Naive thymus-derived CD8-positive, alpha-beta T cell (primary cell): ENCODE measurements at places on chromosomes 7 and 10.
A peak's percentile ranks its signal among the peaks of the same experiment; 100 is the strongest.

GRCh38 chr7:13749636-13750035 is 239.8 kb downstream of the ETV1 start:
- no peak for DNase-seq

GRCh38 chr10:2282202-2282601 is 544.9 kb upstream of the ADARB2 start:
- no peak for DNase-seq

- DNase-seq: no peak
These were observed 73.3 kb upstream of the AGK start for GRCh38 chr7:141477865-141478264.

GRCh38 chr10:44991571-44991970 is 9.2 kb upstream of the ZNF22 start:
- no peak for DNase-seq

- no peak for DNase-seq
These were observed 21.1 kb downstream of the ZNF282 start for GRCh38 chr7:149216402-149216801.

DNA sequence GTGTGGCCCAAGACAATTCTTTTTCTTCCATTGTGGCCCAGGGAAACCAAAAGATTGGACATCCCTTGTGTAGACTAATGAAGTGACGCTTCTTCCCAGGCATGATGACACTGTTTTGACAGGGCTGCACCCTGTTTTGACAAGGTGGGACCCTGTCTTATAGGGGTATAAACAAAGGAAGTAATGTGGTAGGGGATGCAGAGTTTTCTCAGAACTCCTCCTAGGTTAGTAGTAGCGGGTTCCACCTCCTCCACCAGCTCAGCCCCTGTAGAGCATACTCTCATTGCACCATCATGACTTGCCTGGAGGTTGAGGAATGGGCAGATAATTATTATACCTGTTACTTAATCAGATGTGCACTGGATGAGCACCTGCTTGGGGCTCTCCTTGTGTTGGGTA is 123.1 kb downstream of the CCNY start:
- DNase-seq: peak; percentile 28

DNA sequence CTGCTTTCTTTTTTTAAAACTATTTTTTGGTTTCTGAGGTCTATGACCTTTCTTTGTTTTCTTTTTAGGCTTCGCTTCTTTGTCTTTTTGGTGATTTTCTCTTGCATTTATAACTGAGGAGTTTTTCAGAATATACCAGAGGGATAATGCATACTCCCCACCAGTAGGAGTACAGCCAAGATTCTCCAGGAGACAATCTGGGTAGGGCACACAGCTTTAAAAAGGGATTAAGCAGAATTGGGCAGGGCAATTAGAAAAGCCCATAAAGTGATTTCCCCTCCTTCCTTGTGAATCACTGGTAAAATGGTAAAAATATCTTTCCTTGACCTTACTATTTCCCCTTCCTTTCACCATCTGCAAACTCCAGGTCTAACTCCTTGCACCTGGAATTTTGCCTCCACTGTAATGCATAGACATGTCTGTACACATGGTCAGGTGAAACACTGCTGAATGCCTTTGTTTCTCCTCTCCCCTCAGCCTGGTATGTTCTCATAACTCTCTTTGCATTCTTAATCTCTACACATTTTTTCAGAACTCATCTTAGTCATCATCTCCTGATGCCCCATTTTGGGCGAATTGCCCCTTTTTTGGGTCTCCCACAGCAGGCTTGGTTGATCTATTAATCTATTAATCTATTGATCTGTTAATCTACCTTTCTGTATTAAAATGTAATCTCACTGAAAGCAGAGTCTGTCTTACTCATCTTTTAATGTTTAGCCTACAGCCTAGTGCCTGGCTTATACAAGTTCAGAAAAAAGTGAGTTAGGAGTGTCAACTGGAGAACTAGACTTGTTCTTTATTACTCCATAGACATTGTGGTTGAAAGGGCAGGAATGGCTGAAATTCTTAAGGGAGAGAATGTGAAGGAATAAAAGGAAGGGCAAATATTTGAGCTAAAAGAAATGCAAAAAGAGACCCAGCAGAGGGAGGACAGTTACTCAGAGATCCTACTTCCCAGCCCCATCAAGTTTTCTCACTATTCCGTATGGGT is 64.6 kb downstream of the MDFIC start:
- no peak for DNase-seq

DNA sequence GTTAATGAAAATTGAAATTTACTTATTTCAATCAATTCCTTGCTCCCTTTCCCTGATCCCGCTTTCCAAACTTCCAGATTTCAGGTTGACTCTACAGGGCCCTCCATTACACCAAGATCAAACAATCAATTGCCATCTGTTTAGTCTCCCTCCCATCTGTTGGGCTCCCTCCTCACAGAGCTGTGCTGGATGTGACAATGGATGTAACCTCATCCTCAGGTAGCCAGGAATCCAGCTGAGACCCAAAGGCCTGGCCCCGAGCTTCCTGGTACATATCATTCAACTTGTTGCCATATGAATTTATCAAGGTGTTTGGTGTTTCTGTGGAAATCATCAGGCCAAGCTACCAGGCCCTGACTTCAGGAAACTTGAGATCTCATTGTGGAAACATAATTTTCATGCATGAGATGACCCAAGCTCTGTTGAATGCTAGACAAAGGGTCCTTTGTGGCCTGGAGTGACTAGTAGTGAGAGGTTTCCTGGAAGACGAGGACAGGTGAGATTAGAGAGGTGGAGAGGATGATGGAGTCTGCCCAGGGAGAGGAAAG is 148.6 kb upstream of the PDE1C start:
- no peak for DNase-seq

GRCh38 chr10:70647086-70647485 is 25.2 kb upstream of the ADAMTS14 start:
- no peak for DNase-seq

DNA sequence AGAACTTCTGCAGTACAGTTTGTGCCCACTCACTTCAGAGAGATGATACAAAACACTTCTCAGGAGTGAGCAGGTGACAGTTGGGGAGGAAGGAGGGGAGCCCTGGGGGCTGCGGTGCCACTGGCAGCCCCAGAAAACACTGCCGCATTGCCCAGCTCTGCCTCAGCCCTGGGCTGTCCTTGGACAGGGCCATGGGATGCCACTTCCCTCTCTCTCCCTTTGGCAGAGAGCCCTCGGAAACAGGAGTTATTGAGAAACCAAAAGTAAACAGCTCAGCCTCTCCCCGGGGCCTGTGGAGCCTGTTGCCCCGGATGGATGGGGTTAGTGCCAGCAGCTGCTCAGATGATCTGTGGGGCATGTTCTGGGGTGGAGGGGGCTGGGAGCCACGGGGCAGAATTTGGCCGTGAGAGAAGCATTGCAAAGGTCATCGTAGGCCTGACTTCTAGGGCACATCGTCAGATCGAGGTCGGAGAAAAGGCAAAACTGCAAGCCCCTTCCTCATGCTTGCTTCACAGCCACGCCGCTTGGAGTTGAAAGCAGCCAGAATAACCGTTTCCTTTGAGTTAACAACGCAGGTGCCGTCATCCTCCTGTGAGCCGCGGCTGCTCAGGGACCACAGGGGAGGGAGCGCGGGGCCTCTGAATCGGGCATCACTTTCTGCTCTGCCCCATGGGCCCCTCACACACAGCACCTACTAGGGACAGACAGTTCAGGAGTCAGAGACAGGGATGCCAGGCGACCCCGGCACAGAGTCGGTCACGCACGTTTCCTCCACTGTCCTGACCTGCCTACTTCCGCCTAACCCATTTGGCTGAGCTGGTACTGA is 256.4 kb downstream of the CAMK1D start:
- peak; percentile 40 for DNase-seq

- DNase-seq: no peak
These were observed 19.7 kb downstream of the CALML5 start for GRCh38 chr10:5479481-5480161.

GRCh38 chr10:69802424-69803161 is 887 bp downstream of the COL13A1 start:
- no peak for DNase-seq

DNA sequence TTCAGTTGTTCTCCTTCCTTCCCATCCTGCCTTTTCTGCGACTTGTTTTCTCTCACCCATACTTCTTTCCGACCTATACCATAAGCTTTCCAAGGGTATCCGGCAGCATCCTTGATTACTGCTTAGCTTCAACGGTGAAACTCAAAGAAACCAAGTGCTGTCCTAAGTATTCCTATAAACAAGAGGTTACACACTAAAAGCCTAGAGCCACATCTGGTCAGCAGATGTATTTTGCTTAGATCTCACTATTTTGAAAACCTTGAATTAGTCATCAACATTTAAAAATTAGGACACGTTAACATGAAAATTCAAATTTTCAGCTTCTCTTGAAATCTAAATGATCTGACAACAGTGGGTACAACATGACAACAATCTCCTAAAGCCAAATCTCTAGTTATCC is 20.0 kb downstream of the ARHGAP21 start:
- no peak for DNase-seq

DNA sequence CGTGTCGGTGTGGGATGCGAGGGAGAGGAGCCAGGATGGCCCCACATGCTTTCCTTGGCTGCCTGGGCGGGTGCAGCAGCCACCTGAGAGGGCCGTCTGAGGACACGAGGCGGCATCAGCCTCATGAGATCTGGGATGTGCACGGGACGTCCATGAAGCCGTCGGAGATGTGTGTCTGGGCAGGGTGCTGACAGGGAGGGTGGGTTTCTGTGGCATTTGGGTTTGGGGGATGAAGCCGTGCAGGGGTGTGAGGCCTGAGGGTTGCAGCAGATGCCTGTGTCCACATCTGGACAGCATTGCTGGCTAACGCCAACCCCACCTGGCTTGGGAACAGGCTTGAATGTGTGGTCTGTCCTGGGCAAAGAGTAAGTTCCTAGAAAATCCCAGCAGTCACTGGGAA is 179.5 kb downstream of the DNAJB6 start:
- DNase-seq: no peak

DNA sequence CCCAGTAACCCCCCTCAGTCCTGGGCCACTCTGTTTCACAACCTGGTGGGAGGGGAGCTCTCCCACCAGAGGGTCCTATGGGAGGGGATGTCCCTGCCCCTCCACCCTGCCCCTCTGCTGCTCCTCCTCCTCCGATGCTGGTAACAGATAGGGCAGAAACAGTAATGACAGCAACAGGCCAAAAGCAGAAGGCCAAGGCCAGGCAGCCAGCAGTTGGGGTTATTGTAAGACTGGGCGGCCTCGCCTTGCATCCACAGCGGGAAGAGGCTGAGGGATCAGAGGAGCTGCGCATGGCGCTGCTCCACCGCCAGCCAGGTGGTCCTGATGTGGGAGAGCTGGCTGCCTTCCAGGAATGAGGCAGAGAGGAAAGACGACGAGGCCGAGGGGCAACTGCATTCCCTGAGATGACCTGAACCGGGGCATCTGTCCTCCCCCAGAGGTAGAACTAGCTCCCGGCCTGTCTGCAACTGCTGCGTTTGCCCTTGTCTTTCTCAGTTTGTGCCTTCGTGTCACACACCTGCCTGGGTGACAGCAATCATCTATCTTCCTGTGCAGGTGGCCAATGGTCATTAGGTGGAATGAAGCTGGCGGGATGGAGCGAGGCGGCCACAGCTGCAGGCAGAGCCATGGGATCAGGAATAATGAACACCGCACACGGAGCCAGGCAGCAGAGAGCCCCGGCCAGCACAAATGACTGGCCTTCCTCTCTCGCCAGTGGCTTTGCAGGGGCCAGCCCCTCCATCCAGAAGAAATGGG is 54.0 kb upstream of the CACUL1 start:
- DNase-seq: no peak

DNA sequence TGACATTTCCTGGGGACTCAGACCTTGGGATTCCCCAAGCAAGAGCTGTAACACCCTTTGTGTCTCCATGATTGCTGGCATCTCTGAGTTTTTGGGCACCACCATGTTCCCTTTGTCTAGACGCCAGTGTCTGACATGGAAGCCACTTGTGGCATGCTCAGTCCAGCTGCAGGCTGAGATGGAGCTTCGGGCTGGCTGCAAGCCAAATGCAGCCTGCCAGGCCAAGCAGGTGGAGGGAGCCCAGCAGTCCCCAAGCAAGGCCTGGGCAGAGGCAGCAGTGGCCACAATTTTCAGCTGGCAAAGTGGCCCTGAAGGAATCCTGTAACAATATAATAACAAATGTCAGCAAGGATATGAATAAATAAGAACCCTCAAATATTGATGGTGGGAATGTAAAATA is 86.2 kb upstream of the ABCB5 start:
- no peak for DNase-seq

DNA sequence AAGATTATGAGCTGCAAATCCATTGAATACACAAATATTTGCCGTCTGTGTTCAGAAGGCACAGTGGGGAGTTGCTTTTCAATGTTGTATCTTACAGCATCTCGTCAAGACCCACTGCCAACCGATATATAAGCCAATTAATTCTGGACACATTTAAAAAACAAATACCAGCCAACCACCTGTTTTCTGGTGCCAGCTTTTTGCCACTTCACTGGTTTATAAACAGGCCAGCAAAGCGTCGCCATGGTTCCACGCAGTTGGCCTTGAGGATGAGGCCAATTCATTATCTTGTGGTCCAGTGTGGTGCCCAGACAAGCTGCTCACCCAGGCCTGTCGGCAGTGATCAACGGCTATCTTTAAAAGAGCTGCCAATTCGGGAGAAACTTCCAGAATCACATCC is 321.0 kb downstream of the TCERG1L start:
- DNase-seq: no peak

DNA sequence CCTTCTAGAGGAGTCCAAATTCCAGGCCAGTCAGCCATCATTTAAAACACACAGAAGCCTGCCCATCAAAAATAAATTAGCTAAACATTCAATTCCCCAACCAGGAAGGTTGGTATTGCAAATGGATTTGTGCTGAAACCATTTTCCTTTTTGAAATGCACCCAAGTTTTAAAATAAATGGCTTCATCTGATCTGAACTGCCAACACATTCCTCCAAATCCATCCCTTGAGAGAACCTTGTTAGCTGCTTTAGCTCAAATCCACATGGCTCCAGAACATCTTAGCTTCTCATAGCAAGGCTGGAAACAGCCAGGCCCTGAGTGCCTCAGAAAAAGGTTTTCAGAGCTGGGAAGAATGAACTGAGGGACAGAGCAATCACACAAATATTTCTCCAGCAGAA is 306.3 kb downstream of the FZD1 start:
- no peak for DNase-seq

DNA sequence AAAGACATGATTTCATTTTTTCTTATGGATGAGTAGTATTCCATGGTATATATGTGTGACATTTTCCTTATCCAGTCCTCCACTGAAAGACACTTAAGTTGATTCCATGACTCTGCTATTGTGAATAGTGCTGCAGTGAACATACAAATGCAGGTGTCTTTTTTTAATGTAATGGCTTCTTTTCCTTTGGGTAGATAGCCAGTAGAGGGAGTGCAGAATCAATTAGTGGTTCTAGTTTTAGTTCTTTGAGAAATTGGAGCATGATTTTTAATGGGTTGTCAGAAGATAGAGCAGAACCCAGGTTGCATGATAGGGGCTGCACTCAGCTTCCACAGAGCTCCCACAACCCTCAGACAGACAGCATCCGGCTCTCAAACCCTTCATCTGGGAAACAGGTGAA is 152.9 kb upstream of the PLXDC2 start:
- DNase-seq: no peak
